ENCODE measurements at places on chromosomes 2 and 18. TPM values are rescaled to one million over a fixed set of nuclear protein-coding genes. Genes with fewer than 3 reads are reported as not detected.

Gene KIAA2012
- total RNA-seq, result not detected

Gene C2orf74
- total RNA-seq, result 10.4 TPM

Gene SKOR2
- not detected for total RNA-seq

Gene SUCLG1
- total RNA-seq, result 46.0 TPM

Gene ZNF521
- 29.7 TPM for total RNA-seq

Gene C2orf78
- total RNA-seq, result not detected

Gene ZNF892
- 4.8 TPM for total RNA-seq

GRCh38 chr2:176164611-176165369 lies 7.7 kb downstream of the HOXD3 start:
- H3K36me3 ChIP-seq, result peaks cover 10% of the 10 kb centered on the region
- peaks cover 80% of the 10 kb centered on the region for H3K27me3 ChIP-seq
- no peak for DNase-seq
- H3K4me3 ChIP-seq, result no peak overlapping the region
- H3K4me1 ChIP-seq, result no peaks in the 10 kb centered on the region
- H3K27ac ChIP-seq, result no peak overlapping the region

GRCh38 chr2:48220501-48220900 lies 309.5 kb upstream of the STON1 start:
- H3K36me3 ChIP-seq, result no peaks in the 10 kb centered on the region
- DNase-seq, result no peak
- H3K27ac ChIP-seq, result no peak overlapping the region
- peaks cover 5% of the 10 kb centered on the region for H3K27me3 ChIP-seq
- H3K4me3 ChIP-seq, result no peak overlapping the region

- H3K27ac ChIP-seq, result no peak overlapping the region
- no peak for DNase-seq
- H3K4me3 ChIP-seq, result no peak overlapping the region
- no peaks in the 10 kb centered on the region for H3K36me3 ChIP-seq
These were observed 57.6 kb upstream of the CD302 start for GRCh38 chr2:159855557-159856061.

GRCh38 chr2:214547931-214548330 lies 137.1 kb downstream of the VWC2L start:
- no peaks in the 10 kb centered on the region for H3K36me3 ChIP-seq
- H3K27ac ChIP-seq, result no peak overlapping the region
- no peak overlapping the region for H3K4me3 ChIP-seq
- H3K4me1 ChIP-seq, result peaks cover 24% of the 10 kb centered on the region

- no peaks in the 10 kb centered on the region for H3K27me3 ChIP-seq
- no peaks in the 10 kb centered on the region for H3K36me3 ChIP-seq
- DNase-seq, result no peak
- no peak overlapping the region for H3K27ac ChIP-seq
These were observed 144.6 kb downstream of the MAIP1 start for GRCh38 chr2:200100027-200100426.

DNA sequence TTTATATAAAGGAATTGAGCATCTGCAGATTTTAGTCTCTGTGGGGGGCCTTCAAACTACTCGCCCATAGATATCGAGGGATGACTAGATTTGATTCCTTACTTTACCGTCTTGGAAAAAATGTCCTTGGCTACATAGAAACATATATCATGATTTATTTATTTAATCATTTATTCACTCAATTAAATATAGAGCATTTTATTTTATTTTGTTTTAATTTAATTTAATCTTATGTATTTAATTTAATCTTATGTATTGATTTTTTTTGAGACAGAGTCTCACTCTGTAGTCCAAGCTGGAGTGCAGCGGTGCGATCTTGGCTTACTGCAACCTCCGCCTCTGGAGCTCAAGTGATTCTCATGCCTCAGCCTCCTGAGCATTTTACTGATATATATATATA lies 105.4 kb downstream of the SCN9A start:
- no peak for DNase-seq
- H3K27me3 ChIP-seq, result no peaks in the 10 kb centered on the region
- peaks cover 15% of the 10 kb centered on the region for H3K36me3 ChIP-seq

GRCh38 chr18:61589053-61589723 lies 256.0 kb downstream of the CDH20 start:
- no peak for DNase-seq
- H3K36me3 ChIP-seq, result peaks cover 3% of the 10 kb centered on the region
- H3K4me1 ChIP-seq, result peaks cover 41% of the 10 kb centered on the region

DNA sequence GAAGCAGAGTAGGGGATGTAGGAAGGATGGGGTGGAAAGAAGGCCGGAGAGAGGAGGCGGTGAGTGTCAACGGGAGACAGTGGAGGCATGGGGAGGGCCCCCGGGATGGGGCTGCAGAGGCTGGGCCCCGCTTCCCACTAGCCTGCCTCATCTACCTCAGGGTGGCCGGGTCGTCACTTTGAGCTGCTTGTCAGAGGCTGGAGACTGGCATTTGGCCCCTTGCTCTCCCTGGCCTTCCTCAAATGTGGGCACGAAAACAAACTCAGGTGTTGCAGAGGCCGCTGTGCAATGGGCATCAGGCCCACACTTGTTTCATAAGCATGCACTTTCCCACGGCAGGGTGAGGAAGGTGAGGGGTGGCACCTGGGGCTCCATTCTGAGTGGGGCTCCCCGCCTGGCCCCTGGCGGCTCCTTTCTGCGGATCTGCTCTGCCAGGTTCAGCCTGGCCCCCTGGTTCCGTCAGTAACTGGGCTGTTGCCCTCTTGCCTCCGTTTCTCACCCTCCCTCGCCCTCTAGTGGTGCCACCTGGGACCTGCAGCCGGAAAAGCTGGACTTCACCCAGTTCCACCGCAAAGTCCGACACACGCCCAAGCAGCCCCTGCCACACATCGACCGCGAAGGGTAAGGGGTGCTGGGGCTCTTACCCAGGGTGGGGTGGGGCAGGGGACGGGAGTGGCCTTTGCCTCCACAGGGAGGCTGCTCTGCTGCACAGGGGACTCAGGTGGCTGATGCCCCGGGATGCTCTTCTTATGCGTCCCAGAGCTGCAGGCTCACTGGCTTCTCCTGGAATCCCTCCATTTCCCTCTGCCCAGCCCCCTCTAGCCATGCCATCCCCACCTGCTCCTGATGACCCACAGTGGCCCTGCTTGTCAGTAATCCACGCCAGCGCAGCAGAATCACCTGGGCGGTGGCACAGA lies 125.4 kb downstream of the CTIF start:
- peaks cover 26% of the 10 kb centered on the region for H3K36me3 ChIP-seq
- H3K4me1 ChIP-seq, result peaks cover 32% of the 10 kb centered on the region
- no peak overlapping the region for H3K27ac ChIP-seq
- H3K4me3 ChIP-seq, result no peak overlapping the region
- no peaks in the 10 kb centered on the region for H3K27me3 ChIP-seq

DNA sequence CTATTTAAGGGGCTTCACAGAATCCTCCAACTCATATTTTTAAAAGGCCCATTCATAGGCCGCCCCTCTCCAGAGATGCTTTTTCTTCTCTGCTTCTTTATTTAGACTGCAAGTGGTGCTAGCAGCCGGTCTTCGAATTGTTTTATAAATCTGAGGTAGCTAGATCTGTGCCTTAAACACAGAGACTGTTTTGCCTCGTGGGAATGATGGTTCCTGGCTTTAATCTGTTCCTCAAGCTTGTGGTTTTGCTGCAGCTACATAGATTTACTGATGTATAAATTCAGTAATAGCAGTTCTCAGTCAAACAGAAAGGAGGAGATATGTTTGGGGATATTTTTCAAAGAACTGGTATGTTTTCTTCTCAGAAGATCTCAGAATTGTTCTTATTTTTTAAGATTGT lies 45.3 kb downstream of the TNFRSF11A start:
- H3K4me1 ChIP-seq, result peaks cover 11% of the 10 kb centered on the region
- no peak for DNase-seq
- H3K36me3 ChIP-seq, result no peaks in the 10 kb centered on the region
- no peak overlapping the region for H3K4me3 ChIP-seq
- H3K27ac ChIP-seq, result no peak overlapping the region

DNA sequence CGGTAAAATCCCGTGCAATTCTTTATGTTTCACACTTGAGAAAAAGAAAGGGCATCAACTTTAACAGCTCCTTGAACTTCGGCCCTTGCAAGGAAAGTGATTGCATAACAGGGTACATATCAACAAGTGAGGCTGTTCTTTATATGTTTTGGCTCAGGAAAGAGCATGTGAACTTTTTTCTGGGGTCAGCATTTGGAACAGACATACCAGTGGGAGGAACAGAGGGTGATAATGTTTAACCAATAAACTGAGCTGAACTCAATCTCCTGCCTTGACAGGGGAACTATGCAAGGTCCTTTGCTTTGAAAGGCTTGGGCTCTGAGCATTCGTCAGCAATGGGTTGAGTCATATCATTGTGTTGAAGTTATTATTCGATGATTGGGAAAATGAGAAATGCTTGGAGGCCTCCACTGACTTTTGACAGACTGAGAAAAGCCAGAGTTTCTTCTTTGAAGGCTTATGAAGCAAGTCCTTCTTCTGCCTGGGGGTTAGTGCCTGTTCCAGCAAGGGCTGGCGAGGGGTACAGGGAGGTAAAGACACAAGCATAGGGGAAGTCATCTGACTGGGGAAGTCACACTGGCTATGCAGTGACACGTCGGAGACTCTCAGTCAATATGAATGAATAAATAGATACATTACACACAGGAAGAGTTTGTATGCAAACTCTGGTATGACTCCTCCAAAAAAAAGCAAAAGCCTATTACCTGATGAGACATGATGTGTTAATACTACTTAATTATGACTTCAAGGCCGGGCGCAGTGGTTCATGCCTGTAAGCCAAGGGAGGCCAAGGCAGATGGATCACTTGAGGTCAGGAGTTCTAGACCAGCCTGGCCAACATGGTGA lies 57.2 kb downstream of the CYB5A start:
- DNase-seq, result no peak
- no peak overlapping the region for H3K27ac ChIP-seq
- H3K4me3 ChIP-seq, result no peak overlapping the region
- H3K27me3 ChIP-seq, result peaks cover 10% of the 10 kb centered on the region

DNA sequence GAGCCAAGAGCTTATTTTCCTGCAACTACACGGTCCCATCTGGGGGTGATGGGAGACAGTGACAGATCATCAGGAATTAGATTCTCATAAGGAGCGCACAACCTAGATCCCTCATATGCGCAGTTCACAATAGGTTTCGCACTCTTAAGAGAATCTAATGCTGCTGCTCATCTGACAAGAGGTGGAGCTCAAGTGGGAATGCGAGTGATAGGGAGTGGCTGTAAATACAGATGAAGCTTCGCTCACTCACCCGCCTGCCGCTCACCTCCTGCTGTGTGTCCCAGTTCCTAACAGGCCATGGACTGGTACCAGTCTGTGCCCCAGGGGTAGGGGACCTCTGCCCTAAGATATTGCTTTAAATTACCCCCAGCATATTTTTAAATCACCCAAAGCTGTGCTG lies 10.8 kb downstream of the LRRFIP1 start:
- H3K27me3 ChIP-seq, result no peaks in the 10 kb centered on the region
- H3K4me3 ChIP-seq, result no peak overlapping the region
- H3K27ac ChIP-seq, result no peak overlapping the region
- peaks cover 14% of the 10 kb centered on the region for H3K4me1 ChIP-seq

GRCh38 chr18:58535340-58536201 lies 93.3 kb downstream of the ALPK2 start:
- no peak overlapping the region for H3K27ac ChIP-seq
- peaks cover 27% of the 10 kb centered on the region for H3K4me1 ChIP-seq
- no peaks in the 10 kb centered on the region for H3K27me3 ChIP-seq
- DNase-seq, result no peak
- H3K36me3 ChIP-seq, result peaks cover 21% of the 10 kb centered on the region

DNA sequence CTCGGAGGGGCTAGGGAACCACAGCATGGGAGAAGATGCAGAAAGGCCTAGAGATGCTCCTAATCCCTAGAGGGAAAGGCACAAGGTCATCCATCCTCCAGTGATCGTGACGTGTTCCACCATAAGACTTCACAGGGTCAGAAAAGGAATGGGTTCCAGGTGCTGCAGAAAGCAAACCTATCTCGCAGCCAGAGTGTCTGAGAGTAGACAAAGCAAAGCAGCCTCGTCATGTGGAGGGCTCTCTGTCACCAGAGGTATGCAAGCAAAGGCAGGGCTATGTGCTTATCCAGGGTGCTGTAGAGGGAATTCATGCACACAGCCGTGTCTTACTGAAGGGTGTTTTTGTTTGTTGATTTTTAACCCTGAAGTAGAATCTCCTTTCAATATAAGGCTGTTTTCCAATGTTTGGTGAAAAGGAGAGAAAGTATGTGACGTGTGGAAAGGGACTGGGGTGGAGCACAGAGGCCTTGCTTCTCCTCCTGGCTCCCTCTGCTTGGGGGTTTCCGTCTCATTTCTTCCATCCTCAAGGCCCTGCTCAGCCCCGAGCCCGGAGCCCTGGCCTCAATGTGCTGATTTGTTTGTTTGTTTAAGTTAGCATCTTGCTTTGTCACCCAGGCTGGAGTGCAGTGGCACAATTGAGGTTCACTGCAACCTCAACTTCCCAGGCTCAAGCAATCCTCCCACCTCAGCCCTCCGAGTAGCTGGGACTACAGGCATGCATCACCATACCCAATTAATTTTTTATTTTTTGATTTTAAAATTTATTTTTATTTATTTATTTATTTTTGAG lies 3.0 kb downstream of the GPR55 start:
- no peaks in the 10 kb centered on the region for H3K36me3 ChIP-seq
- no peaks in the 10 kb centered on the region for H3K4me1 ChIP-seq
- DNase-seq, result no peak
- no peak overlapping the region for H3K4me3 ChIP-seq
- peaks cover 14% of the 10 kb centered on the region for H3K27me3 ChIP-seq
- H3K27ac ChIP-seq, result no peak overlapping the region

- peaks cover 27% of the 10 kb centered on the region for H3K4me1 ChIP-seq
- no peaks in the 10 kb centered on the region for H3K27me3 ChIP-seq
- no peak for DNase-seq
- H3K4me3 ChIP-seq, result no peak overlapping the region
- no peaks in the 10 kb centered on the region for H3K36me3 ChIP-seq
These were observed 54.8 kb downstream of the CAVIN2 start for GRCh38 chr2:191791953-191792560.

GRCh38 chr2:10932345-10933151 lies 20.8 kb downstream of the KCNF1 start:
- peaks cover 13% of the 10 kb centered on the region for H3K4me1 ChIP-seq
- no peaks in the 10 kb centered on the region for H3K36me3 ChIP-seq
- H3K4me3 ChIP-seq, result no peak overlapping the region

- H3K4me3 ChIP-seq, result no peak overlapping the region
- no peak overlapping the region for H3K27ac ChIP-seq
- DNase-seq, result no peak
- no peaks in the 10 kb centered on the region for H3K27me3 ChIP-seq
These were observed 241.4 kb downstream of the SLC8A1 start for GRCh38 chr2:40210344-40210967.

GRCh38 chr2:189661148-189661956 lies at the start of gene ASNSD1:
ASNSD1 (plus strand) TSS chr2:189661459; CDS start chr2:189666133, 4,674 bp downstream.
- no peaks in the 10 kb centered on the region for H3K27me3 ChIP-seq
- no peak within 1 kb of the TSS for H3K27ac ChIP-seq
- H3K4me3 ChIP-seq, result no peak within 1 kb of the TSS

DNA sequence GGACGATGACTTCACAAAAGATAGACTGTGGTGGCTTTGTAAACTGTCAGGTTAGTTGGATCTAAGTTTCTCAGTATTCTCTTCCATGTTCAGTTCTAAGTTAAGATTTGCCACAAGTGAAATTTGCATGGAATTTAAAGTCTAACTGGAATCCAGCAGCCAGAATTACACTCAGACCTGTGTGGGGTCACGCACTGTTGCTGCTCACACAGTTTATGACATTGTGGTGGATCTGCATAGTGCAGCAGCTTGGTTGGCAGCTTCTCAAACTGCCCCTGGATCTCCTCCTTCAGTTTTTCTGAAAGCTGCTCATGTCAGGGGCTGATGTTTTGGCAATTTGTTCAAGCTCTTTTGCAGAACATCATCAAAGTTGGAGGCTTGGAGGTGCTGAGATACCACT lies 228.1 kb upstream of the KCNJ3 start:
- H3K36me3 ChIP-seq, result no peaks in the 10 kb centered on the region
- H3K4me1 ChIP-seq, result no peaks in the 10 kb centered on the region
- DNase-seq, result no peak

All from chondrocyte (in vitro differentiated cells).